ENCODE measurements at places on chromosomes 12 and 14.
A peak's percentile ranks its signal among the peaks of the same experiment; 100 is the strongest.

DNA sequence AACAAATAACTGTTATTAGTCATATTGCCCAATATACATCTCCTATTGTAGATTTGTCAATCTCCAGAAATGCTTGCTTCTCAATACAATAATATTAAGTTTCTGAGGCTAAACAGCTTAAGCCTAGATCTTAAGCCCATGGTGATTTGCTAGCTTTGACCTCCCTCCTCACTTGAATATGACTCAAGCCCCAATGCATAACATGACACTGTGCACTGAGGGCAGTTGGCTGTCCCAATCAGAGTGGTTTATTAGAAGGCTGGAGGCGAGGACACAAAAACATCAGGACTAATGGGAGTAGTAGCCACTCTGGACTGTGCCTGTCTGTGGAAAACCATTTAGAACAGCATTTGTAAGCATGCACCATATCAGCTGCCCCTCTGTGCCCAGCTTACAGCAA, 81.1 kb upstream of the GTF2A1 start:
- no peak for DNase-seq

DNA sequence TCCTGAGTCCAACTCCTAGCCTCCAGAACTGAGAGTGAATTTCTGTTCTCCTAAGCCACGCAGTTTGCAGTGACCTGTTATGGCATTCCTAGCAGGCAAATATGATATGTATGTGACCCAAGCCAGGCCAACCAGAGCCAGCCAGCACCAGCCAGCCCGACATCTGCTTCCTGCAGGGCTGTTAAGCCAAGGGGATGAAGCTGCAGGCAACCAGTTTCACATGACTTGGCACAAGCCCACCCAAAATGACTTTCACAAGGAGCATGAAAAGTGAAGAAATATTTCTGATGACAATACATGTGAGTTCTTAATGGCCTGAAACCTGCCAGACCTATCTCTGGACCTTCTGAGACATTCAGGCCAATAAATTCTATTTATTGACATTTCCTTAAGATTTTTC, 68.1 kb downstream of the ITPK1 start:
- no peak for DNase-seq

- peak; percentile 62 for DNase-seq
Measured at GRCh38 chr14:32507029-32507984, 178.2 kb downstream of the AKAP6 start.

DNA sequence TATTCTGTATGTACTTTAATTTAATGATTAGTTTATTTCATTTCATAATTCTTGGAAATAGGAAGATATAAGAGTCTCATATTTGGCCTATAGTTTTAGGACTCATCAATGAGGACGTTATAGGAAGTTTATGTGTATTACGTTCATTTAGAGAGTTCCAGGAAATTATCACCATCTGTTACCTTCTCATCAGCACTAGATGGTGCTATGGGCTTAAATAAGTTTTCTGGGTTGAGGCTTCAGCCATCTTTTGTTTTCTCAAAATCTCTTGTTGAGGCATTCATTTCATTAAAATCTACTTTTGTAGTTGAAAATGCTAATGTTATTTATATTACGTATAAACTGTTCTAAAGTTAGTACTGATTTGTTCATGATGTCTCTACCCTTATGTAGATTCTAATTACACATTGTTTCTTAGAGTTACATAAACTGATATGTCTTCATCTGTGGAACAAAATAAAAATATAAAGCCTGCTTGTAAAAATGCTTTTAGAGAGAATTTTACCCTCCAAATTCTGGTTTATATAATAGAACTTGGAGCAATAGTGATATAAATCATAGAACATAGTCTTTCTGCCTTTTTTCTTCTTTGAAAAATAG, 89.2 kb downstream of the CFAP54 start:
- DNase-seq, result no peak

- DNase-seq, result no peak
Measured at GRCh38 chr12:124497039-124497438, 70.4 kb downstream of the NCOR2 start.

GRCh38 chr14:65828396-65828795, 415.9 kb downstream of the FUT8 start:
- no peak for DNase-seq

- no peak for DNase-seq
Measured at GRCh38 chr12:103073630-103074029, 116.2 kb downstream of the ASCL1 start.

DNA sequence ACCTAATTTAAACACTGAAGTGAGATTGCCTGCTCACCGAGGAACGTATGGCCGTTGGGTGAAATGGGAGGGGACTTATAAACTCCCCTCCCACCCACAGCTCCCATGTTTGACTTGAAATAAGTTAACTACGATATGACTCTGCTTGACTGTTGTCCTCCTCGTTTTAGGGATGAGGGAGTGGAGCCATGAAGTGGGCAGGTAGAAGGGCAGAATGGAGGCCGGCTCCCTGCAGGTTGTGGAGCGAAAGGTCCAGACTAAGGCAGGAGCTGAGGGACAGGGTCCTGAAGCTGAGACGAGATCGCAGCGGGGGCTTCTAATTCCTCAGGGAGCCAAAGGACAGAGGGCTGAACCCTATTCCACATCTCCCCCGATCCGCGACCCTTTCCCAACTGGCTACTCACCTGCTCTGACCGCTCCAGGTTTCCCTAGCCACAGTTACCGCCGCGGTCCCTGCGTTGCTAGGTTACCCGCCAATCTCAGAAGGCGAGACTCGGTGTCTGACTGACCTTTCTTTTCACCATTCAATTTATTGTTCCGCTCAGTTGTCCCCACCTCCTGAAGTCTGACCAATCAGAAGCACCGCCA, 577 bp upstream of the TPCN1 start:
- DNase-seq, result no peak

GRCh38 chr12:56338308-56339157, at the start of gene IL23A:
TSS of gene IL23A (plus strand) at chr12:56338884. CDS start at chr12:56339045, 161 bp downstream.
- DNase-seq, result peak; percentile 80

DNA sequence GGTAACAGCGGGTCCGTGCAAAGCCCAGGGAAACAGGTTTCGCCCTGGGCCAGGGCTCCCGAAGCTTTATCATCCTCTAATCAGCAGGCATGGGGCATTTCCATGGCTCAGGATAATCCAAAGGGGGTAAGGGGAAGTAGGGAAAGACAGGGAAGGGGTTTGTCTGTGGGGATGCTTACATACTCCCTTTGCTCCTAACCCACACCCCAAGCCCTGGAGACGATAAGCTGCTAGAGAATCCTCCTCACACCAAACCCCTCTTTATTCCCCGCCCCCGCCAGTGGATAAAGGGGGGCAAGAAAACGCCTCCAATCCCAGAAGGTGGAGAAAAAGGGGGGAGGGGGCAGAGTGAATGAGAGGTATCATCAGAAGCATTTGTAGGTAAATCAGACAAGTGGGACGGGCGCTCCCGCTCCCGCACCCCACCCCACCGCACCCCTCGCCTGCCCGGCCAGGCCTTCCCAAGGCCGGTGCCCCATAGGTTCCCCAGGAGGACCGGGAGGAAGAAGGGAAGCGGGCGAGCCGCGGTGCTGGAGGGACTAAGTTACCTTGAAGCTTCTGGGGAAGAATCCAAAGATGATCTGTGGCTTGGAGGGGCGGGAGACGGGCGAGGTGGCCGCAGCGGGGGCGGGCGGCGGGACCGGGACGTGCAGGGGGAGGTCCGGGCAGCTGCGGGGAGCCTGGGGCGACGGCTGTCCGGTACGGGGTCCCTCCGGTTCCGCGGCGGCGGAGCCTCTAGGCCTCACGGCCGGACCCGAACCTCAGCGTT, 762 bp downstream of the PPP2R5E start:
- DNase-seq, result peak; percentile 67

DNA sequence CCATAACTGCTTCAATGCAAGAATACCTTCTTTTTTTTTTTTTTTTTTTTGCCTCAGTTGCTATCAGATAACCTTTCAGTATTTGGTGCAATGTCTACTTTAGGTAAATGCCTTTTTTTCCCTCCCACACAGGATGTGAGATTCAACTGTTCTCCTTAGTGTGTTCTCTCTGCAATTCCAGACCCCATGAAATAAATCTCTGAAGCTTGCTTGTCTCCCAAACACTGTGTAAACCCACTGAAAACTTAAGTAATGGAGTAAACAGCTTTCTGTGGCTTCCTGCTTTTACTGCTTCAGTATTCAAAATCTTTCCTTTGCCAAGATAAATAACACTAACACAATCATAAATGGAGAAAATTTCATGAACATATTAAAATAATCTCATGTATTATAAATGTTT, 55.8 kb upstream of the CLEC14A start:
- DNase-seq, result no peak

GRCh38 chr12:82655751-82656150, 31.0 kb upstream of the TMTC2 start:
- DNase-seq, result no peak

- DNase-seq, result no peak
Measured at GRCh38 chr12:6268484-6269157, 41.9 kb upstream of the PLEKHG6 start.

GRCh38 chr12:120252071-120252906, 13.2 kb downstream of the PXN start:
- DNase-seq, result no peak

DNA sequence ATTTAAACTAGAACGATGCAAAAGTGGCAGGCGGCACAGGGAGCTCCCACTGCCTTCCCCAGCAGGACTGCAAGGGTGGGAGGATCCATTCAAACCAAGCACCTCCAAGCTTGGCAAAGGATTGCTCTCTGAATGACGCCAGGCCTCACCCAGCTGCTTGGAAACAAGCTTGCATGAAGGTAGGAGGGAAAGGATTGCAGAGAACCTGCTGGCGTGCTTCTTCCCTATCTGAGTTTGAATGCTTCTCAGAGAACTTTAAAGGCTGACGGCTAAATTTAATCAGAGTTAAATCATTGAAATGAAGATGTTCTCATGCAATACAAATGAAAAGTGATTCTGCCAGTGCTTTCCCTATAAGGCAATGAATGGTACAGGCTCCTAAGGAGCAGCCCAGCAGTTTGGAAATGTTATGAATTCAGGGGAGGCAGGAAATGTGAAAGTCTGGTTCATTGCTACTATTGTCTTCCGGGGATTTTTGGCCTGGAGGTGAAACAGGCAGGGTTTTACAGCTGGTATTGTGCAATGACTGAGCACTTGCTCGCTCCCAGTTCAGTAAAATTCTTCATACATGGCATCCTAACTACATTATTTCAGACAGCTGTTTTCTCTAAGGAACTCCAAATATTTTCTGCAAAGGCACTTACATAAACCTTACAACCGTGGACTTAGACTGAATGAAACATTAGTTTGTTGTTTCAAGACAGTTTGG, 31.9 kb upstream of the DUSP6 start:
- DNase-seq, result peak; percentile 80

DNA sequence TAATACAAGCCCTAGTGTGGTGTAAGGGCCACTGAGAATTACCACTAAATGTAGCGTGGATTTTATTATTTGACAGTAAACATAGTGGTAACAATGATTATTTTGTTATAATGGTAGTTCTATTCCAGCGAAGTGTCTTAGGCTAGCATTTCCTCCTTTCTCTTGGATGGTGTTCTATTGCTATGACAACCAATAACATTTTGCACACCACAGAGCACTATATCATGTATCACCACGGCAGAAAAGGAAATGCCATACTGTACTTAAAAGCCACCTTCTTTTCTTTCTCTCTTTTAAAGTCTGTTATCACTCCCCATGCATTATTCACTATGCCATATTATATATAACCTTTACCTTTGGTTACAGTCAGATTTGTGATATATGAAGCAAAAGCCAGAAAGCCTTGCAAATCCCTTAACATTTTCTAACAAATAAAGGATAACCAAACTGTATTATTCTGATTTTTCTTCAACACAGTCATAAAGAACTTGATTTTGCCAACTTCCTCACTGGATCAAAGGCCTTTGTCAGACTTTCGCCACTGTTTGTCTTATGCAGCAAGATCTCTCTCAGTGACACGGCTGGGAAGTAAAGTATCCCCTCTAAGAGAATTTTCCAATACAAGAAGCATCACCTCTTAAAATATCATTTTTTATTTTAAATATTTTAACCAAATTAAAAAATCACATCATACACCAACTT, 195.8 kb downstream of the FOXN3 start:
- DNase-seq, result no peak

- DNase-seq, result peak; percentile 91
Measured at GRCh38 chr12:42985506-42985905, 396.0 kb upstream of the PRICKLE1 start.

- no peak for DNase-seq
Measured at GRCh38 chr12:131586761-131587160, 124.1 kb upstream of the SFSWAP start.

- DNase-seq, result no peak
Measured at GRCh38 chr12:57139796-57140649, 7.4 kb downstream of the LRP1-AS start.

- peak; percentile 86 for DNase-seq
Measured at GRCh38 chr12:51752234-51752889, 96.2 kb downstream of the FIGNL2 start.

GRCh38 chr14:80658733-80659132, 282.8 kb downstream of the CEP128 start:
- DNase-seq, result no peak

DNA sequence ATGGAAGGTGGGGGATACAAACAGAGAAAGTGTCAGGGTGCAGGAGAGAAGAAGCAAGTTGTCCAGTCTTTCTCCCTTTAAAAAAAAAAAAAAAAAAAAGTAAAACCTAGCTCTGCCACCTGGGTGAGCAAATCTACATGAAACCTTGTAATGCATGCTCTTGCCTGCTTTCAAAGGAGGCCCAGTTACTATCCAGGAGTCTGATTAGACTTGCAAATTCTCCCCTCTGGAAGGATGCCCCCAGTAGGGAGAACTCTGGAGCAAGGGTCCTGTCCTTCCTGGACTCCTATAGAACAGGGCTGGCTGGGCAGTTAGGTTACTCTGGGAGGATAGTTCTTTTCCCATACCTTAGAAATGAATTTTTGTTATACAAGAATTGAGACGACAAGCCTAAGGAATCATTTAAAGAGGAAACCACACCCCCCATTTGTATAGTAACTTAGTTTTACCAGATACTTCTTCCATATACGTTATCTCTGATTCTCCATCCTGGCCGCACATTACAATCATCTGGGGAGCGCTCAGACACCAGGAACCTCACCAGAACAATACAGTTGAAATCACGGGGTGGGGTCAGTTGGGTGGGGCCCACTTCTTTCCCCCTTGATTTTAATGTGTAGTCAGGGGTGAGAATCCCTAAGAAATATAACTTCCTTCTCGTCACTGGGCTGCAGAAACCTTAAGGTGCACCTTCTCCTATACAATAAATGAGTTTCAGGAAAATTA, 30.5 kb downstream of the RAB35 start:
- DNase-seq, result no peak

- no peak for DNase-seq
Measured at GRCh38 chr12:114902665-114903064, 218.7 kb upstream of the TBX3 start.

- no peak for DNase-seq
Measured at GRCh38 chr12:117502233-117502632, 140.8 kb upstream of the NOS1 start.

DNA sequence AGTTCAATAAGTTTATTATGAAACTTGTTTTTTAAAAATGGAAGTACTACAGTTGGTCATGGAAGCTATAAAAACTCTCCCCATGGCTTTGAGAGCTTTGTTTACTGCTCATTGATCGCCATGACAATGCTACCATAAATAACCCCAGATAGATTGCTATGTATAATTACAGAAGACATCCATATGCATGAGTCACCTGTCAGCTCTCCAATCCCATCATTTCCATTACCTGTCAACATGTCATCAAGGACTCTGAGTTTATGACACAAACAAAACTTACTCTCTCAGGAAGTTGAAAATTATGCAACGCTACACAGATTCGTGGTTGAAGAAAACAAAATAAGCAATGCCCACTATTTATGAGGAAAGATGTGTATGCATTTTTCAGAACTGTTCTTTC, 144.4 kb downstream of the SEC23A start:
- DNase-seq, result no peak

GRCh38 chr12:115708801-115709200, 568.7 kb downstream of the MED13L start:
- no peak for DNase-seq

GRCh38 chr14:89748004-89748403, 206.5 kb downstream of the EFCAB11 start:
- DNase-seq, result no peak
